ENCODE measurements at places on chromosomes 2 and 18. TPM values are rescaled to one million over a fixed set of nuclear protein-coding genes. Genes with fewer than 3 reads are reported as not detected.
A peak's percentile ranks its signal among the peaks of the same experiment; 100 is the strongest.

GRCh38 chr2:156343940-156344301, 11.4 kb upstream of the NR4A2 start:
- H3K4me3 ChIP-seq: no peak overlapping the region
- peaks cover 19% of the 10 kb centered on the region for H3K4me1 ChIP-seq
- H3K27ac ChIP-seq: no peak overlapping the region
- no peaks in the 10 kb centered on the region for H3K36me3 ChIP-seq
- no peaks in the 10 kb centered on the region for H3K27me3 ChIP-seq
- no peak for DNase-seq

- DNase-seq: no peak
- H3K27me3 ChIP-seq: no peaks in the 10 kb centered on the region
- H3K4me1 ChIP-seq: no peaks in the 10 kb centered on the region
- no peak overlapping the region for H3K4me3 ChIP-seq
- H3K27ac ChIP-seq: no peak overlapping the region
Measured at GRCh38 chr2:96105994-96106715, 10.2 kb downstream of the ADRA2B start.

- no peak for DNase-seq
- H3K27me3 ChIP-seq: no peaks in the 10 kb centered on the region
- H3K36me3 ChIP-seq: no peaks in the 10 kb centered on the region
- no peaks in the 10 kb centered on the region for H3K4me1 ChIP-seq
- no peak overlapping the region for H3K4me3 ChIP-seq
Measured at GRCh38 chr2:64562148-64562784, 38.1 kb downstream of the AFTPH start.

The CCDC150 gene
- 0.79 TPM for total RNA-seq

DNA sequence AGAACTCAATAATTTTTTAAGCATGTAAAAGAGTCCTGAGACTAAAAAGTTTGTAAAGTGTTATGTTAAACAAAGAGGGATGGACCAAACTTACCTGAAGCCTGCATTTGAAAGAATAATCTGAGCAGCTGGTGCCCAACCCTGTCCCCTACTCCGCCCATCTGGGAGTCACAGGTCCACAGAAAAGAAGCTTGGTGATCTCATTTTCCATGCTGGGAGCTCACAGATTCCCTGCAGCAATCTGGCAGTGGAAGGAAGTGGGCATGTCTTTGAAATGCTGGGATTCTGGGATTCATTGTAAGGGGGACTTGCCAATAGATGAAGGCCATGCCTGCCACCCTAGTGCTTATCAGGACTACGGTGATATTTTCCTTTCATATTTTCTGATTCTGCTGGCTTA, 17.9 kb downstream of the CDH2 start:
- H3K27ac ChIP-seq: peak overlapping the region; percentile 61
- no peaks in the 10 kb centered on the region for H3K27me3 ChIP-seq
- peaks cover 63% of the 10 kb centered on the region for H3K4me1 ChIP-seq
- no peak for DNase-seq
- no peak overlapping the region for H3K4me3 ChIP-seq
- H3K36me3 ChIP-seq: no peaks in the 10 kb centered on the region

The GAL3ST2 gene
- total RNA-seq: 1.1 TPM

GRCh38 chr2:239890206-239890746, 134.9 kb downstream of the NDUFA10 start:
- no peak overlapping the region for H3K4me3 ChIP-seq
- no peaks in the 10 kb centered on the region for H3K4me1 ChIP-seq
- H3K36me3 ChIP-seq: no peaks in the 10 kb centered on the region
- no peak overlapping the region for H3K27ac ChIP-seq
- no peaks in the 10 kb centered on the region for H3K27me3 ChIP-seq
- peak; percentile 11 for DNase-seq

The POTEC gene
- total RNA-seq: not detected

The LAMA3 gene
- 6.4 TPM for total RNA-seq

The TRIM43 gene
- not detected for total RNA-seq

DNA sequence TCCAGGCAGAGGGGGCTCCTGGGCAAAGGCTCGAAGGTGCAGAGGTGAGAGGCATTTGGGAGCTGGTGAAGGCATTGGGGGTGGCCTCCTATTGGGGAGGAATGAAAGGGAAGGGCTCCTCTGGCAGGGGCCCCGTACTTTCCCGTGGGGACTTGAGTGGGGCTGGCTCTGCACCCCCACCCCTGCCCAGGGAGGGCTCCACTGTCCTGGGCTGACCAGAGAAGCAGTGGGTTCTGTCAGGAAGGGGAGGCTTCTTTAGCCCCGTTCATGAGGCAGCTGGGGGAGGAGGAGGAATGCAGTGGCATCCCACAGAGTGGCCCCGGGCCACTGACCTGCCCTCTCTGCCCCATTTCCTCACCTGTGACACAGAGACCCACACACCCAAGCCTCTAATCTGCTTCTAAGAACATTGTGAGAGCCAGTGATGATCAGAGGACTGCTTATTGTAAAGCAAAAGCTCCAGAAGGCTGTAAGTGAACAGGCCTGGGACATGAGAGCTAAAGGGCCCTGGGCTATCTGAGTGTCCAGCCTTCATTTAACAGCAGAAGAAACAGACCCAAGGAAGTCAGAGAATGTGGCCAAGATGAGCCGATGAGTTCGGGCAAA, 38.6 kb upstream of the GPAT2 start:
- H3K36me3 ChIP-seq: no peaks in the 10 kb centered on the region
- no peak overlapping the region for H3K4me3 ChIP-seq
- no peak for DNase-seq

GRCh38 chr18:38933322-38933721, 1367.7 kb upstream of the CELF4 start:
- no peaks in the 10 kb centered on the region for H3K36me3 ChIP-seq
- no peak for DNase-seq
- H3K4me3 ChIP-seq: no peak overlapping the region
- no peaks in the 10 kb centered on the region for H3K4me1 ChIP-seq

- H3K27ac ChIP-seq: no peak overlapping the region
- DNase-seq: no peak
- no peaks in the 10 kb centered on the region for H3K27me3 ChIP-seq
- H3K4me3 ChIP-seq: no peak overlapping the region
- peaks cover 5% of the 10 kb centered on the region for H3K4me1 ChIP-seq
Measured at GRCh38 chr2:88250404-88250803, 80.3 kb downstream of the THNSL2 start.

- H3K36me3 ChIP-seq: no peaks in the 10 kb centered on the region
- peak overlapping the region; percentile 13 for H3K27ac ChIP-seq
- no peaks in the 10 kb centered on the region for H3K27me3 ChIP-seq
- H3K4me3 ChIP-seq: no peak overlapping the region
- no peaks in the 10 kb centered on the region for H3K4me1 ChIP-seq
Measured at GRCh38 chr2:108613261-108614042, 79.2 kb downstream of the LIMS1 start.

DNA sequence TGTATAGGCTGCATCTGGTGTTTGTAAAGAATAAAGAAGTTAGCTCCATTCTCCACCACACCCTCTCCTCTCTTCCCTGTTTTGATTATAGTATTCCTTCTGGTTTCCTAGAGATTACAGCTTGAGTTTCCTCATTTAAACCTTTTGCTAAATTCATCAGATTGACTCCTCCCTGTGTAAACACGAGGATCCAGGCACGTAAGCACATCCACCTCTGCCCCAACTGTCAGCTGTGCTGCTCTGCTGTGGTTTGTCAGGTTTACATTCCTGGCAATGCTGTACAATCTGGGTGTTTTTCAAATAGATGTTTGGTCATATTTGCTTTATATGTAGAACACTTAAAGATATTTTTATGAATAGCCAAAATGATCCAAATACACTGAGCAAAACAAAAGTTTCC, 302.8 kb downstream of the PTGR3 start:
- no peaks in the 10 kb centered on the region for H3K4me1 ChIP-seq
- no peaks in the 10 kb centered on the region for H3K36me3 ChIP-seq
- no peak for DNase-seq
- H3K4me3 ChIP-seq: no peak overlapping the region
- no peaks in the 10 kb centered on the region for H3K27me3 ChIP-seq

Measured in right atrium auricular region (tissue), 2 donors.